ENCODE measurements at places on chromosomes 16 and 17.

- DNase-seq, result no peak
These were observed 127.5 kb upstream of the WSCD1 start for GRCh38 chr17:5942687-5943086.

- DNase-seq, result no peak
These were observed 126.1 kb upstream of the FOXF1 start for GRCh38 chr16:86384263-86384649.

DNA sequence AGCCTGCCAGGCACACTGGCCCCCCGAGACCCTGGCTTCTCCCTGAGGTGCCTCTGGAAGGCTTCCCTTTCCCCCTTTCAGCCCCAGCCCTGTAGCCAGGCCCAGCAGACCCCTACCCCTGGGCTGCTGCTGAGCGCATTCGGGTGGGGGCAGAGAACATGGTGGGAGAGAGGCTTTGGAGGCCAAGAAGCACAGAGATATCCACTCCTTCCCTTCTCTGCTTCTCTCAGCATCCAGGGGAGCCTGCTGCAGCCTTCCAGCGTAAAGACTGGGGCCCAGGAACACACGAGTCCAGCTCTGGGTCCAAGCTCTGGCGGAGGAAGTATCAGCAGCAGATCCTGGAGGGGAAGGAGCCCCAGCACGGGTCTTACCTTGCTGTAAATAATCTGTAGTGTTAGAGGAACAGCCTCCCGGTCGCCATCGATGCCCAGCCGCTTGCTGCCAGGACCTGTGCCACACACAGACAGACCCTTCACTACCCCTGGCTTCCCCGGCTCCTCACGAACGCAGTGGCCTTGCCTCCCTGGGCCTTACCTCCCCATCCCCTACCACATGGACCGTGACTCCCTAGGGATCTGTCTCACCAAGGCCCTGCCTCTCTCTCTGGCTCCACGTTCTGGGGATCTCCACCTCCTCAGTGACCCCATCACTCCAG is 17.0 kb upstream of the PIK3R6 start:
- DNase-seq, result no peak

- no peak for DNase-seq
These were observed 5.0 kb upstream of the DNASE1L2 start for GRCh38 chr16:2231016-2231931.

- no peak for DNase-seq
These were observed 110.7 kb upstream of the NOL11 start for GRCh38 chr17:67606896-67607604.

DNA sequence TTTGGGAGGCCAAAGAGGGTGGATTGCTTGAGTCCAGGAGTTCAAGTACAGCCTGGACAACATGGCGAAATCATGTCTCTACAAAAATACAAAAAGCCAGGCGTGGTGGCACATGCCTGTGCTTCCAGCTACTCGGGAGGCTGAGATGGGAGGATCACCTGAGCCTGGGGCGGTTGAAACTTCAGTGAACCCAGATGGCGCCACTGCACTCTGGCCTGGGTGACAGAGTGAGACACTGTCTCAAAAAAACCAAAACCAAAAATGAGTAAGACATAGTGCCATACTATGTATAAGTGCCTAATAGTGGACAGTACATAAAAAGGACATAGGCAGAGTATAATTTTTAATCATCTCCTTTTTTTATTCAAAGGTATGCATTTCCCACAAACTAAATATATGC is 4.0 kb downstream of the CTC1 start:
- DNase-seq, result no peak

- no peak for DNase-seq
These were observed 14.2 kb upstream of the ADGRG3 start for GRCh38 chr16:57653936-57654335.

- DNase-seq, result peak; percentile 19
These were observed 203.9 kb downstream of the CEP112 start for GRCh38 chr17:65987988-65988387.

GRCh38 chr16:48317614-48318315 is 67.4 kb downstream of the SIAH1 start:
- peak; percentile 34 for DNase-seq

- DNase-seq, result no peak
These were observed 598 bp upstream of the PGAP3 start for GRCh38 chr17:39688475-39688835.

DNA sequence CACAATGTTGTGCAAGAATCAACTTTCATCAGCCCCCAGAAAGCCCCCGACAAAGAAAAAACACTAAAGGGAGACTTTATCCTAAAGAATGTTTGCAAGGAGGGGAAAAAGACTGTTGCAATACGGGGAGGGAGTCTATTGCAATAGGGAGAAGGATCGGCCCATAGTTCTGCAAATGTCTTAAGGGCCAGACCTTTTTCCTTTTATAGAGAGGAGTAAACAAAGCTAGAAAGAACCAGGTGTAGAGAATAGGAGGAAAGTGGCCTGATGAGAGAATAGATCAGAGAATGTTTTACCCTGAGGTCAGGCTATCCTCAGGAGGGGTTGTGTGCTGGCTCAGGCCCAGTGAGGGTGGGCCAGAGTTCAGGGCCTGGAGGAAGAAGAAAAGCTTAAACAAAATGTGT is 8.7 kb upstream of the CAVIN1 start:
- DNase-seq, result no peak

DNA sequence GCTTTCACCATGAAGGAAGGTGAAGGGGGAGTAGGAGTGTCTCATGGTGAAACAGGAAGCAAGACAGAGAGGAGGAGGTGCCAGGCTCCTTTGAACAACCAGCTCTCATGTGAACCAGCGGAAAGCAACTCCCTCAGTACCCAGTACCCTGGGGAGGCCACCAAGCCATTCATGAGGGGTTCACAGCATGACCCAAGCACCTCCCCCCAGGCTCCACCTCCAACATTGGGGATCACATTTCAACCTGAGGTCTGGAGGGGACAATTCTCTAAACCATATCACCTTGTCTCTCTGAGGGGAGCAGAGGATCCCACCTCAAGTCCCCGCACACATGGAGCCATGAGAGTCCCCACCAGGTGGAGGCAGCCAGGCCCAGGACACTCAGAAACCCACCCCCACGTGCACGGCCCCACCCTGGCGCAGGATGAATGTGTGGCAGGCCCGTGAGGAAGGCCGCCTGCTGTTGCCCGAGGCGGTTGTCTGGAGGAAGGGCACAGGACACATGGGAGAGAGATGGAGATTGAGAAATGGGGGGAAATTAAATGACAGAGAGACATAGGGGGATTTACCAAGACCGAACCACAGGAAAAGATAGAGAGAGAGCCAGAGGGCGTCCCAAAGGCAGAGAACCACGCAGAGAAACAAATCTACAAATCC is 85.9 kb downstream of the TMEM132E start:
- DNase-seq, result no peak

DNA sequence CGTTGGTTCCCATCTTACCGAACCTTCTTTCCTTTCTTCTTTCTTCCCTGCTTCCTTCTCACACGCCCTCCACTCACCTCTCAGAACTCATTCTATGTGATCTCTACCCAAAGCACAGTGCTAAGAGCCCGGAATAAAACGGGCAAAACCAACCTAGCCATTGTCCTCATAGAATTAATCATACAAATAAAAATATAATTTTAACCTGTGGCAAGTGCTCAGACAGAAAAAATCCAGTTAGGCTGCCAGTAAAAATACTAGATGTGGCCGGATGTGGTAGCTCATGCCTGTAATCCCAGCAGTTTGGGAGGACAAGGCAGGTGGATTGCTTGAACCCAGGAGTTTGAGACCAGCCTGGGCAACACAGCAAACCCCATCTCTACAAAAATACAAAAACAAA is 27.0 kb downstream of the BMERB1 start:
- DNase-seq, result no peak

- DNase-seq, result peak; percentile 36
These were observed 59.0 kb downstream of the TANGO6 start for GRCh38 chr16:68902003-68902968.

GRCh38 chr16:30663820-30664219 is 5.6 kb downstream of the FBRS start:
- no peak for DNase-seq

DNA sequence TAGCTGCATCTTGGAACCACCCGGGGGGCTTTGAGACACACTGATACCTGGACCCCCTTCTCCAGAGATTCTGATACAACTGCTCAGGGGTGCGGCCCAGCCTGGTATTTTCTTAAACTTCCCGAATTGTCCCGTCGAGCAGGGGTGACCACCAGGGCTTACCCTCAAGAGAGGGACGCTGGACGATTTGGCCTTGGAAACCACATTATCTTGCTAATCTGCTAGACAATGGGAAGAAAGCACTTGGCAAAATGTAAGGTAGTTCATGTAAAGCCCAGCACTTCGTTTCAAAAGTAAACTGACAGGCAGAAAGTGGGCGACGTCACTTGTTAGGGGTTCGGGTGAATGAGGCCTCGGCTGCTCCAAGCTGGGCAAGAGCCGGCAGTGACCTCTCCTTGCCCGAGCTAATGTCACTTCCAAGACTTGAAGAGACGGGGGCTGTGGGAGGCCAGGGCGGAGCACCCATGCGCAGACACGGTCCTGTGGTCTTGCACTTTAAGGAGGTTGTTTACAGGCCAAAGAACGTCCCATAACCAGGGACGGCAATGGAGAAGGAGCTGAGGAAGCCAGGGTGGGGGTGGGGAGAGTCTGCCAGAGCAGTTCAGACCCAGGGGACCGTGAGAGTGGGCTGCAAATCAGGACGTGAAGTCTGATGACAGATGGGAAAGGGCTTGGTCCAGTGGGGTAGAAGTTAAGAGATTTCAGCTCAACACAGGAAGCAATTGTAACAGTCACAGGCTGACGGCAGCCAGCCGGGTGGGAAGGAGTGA is 152.7 kb upstream of the GSE1 start:
- no peak for DNase-seq

DNA sequence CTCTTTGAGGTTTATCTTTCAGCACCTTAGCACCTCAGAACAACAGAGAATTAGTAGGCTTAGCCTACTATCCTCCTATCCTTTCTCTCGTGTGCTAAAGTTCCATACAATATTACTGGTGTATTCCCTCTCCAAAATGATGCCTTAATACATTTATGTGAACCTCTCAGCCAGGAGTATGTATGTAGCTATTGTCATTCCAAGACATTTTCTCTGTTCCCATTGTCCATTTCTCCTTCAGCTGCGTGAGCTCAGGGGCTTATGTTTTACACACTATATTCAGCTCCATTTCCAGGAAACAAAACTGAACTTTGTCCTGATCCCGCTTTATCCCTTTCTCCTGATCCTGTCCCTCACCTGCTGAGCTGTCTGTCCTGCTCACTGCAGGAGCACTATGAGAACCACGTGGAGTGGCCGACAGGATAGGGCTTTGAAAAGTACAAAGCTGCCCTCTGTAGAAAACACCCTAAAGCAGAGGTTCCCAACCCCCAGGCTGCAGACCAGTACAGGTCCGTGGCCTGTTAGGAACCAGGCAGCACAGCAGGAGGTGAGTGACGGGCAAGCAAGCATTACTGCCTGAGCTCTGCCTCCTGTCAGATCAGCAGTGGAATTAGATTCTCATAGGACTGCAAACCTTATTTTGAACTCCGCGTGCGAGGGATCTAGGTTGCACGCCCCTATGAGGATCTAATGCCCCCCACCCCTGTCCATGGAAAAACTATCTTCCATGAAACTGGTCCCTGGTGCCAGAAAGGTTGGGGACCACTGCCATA is 55.7 kb downstream of the CENPV start:
- no peak for DNase-seq

GRCh38 chr16:83137326-83137781 is 510.6 kb downstream of the CDH13 start:
- peak; percentile 36 for DNase-seq

- no peak for DNase-seq
These were observed 295.3 kb downstream of the SEC14L1 start for GRCh38 chr17:77436058-77436442.

DNA sequence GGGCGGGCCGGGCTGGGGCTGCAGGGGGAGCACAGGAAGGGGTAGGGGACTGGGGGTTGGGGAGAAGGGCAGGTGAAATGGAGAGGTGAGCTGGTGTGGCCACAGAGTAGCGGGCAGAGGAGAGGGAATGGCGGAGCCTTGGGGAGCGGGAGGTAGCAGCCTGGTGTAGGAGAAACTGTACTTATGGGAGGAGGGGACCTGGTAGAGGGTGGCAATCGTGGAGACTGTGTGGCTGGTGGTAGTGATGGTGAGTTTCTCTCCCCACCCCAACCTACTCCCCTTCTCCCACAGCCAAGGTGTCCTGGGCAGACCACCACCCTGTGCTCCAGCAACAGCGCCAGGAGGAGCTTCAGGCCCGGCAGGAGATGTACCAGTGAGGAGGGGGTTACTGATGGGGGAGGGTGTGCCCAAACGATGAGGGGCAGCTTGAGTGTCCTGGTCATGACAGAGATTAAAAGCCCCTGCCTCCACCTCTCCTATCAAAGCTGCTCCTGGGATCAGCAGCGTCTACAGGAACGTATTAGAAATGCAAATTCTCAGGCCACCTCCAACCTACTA is 831 bp downstream of the ALOX15B start:
- no peak for DNase-seq

DNA sequence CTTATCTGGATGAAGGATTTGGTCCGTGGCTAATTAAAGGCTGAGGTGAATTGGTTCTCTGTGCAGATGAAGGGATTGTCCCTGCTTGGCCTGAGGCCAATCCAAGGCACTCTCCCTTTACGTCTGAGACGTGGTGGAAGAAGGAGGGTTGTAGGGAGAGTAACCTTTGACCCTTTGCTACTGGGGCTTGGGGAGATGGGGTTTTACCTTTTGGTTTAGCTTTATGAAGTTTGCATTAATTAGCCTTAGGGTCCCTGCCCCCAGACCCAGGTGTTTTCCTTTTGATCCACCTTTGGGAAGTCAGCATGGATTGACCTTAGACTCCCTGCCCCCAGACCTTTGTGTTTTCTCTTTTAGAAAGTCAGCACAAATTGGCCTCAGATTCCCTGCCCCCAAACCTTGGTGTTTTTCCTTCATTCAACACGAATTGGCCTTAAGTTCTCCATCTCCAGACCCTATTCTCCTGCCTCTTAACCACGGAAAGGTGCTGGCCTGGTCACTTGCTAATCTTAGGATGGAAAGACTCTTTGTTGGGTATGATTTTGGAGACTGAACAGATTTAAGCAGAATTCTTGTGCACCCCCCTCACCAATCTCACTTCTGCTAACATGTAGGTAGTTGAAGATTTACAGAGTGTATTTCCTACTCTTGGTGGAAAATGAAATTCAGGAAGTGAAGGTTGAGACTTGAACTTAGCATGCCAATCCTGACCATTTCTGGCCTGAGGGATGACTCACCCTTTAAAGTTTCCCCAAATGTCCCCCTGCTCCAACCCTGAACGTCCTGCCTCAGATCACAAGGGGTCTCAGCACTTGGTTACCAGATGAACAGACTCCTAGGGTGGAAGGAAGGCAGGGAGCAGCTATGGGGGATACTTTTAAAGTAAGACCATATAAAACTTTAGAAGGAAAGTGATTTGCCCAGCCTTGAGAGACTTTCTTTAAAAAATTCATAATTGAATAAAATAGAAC is 23.1 kb upstream of the MMD start:
- no peak for DNase-seq

DNA sequence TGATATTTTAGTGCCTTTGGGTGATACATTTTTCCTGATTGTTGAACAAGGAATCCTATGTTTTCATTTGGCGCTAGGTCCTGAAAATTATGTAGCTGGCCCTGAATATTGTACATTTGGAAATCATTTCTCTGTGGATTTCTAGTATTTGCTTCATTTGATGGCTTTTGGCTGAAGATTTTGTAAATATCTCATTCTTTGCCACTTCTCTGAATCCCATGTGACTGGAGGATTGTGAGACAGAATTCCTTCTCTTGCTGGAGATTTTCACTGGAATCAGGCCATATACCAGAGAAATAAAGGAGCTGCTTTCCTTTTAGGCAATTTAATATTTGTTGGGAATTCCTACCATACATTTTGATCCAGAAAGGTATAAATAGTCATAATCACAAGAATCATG is 8.6 kb downstream of the KRT28 start:
- DNase-seq, result no peak

Measured in activated CD4-positive, alpha-beta T cell treated with anti-CD3 and anti-CD28 coated beads, Interleukin-2, Interleukin-4, amounts not matched to agents 100 ng/mL and 50 ng/mL, durations not matched to agents 16 hours and 8 hours (primary cell).